ENCODE measurements at places on chromosomes 16 and 17.

DNA sequence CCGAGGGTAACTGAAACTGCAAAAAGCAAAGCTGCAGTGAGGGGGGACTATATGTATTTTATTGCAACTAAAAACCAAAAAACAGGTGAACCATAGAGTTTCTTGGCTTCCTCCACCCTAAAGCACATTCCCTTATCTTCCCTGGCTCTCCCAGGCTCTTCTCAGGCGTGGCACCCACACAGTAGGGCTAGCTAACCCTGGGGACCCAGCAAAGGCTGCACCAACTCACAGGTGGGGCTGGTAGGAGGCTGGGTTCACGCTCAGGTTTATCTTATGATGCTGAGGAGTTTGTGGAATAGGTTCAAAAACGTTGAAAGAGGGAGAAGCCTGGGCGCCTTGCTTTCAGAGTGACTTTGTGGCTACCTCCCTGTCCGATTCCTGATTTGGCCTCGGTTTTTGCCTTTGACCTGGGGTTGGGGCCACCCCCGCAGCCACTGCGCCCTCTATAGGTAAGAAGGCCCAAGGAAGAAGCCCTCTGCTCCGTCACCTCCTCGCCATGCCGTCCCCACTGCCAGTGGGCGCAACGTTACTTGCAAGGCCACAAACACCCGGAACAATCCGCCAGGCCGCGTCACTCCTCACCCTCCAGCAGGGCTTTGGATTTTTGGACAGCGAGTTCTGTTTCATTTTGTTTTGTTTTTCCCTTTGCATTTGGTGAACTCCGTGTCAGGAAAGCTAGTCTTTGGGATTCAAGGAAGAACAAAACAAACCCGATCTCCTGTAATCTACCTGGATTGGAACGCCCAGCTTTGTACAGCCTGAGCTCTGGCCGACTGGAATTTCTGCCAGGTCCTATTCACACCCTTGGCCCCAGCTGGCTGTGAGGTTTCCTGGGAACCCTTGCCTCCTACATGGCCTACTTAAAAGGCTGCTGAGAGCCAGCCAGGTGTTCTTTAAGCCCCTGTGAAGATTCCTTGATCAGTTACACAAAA is 60.8 kb downstream of the TBC1D16 start:
- DNase-seq, result peak; percentile 29

DNA sequence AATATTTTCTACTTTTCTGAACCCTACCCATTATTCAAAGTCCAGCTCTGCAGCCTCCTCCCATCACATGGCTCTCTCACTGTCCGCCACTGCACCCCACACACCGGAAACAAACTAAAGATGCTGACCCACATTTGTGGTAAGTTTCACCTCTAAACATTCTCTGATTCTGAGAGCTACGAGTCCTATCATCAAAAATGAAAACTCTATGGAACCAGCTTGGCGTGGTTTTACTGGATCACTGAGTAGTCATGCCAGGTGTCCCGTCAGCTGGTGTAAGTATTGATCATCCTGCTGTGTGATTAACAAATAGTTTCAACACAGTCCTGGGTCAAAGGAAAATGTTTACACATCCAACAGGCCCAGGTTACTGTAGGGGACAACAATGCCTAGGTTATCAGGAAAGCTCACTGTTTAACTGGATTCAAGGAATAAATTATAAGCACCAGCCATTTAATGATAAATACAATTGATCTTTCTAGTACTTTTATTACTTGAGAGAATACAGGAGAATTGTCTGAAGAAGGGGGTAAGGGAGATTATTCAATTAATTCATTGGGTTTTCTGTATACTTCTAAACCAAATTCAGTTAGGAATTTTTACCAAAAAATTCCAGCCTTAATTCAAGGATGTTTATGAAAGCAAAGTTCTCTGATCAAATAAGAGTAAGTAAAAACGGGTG is 33.9 kb downstream of the CYTH1 start:
- no peak for DNase-seq

DNA sequence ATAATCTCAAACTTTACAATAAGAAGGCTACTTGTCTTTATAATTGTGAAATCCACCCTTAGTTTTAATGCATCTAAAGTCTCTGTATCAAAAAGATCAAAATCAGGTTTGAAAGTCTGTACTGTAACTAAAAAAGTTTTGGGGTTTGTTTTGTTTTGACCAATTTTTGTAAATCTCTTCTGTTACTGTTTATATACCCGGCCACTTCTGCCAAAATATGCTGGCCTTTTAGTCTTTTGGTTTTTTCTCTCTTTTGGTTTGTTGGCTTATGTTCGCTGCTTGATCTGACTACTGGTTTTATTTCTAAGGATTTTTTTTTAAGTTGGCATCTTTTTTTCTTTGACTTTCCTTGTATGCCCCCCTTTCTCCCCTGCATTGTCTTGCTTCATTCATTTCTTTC is 655.2 kb downstream of the MAF start:
- DNase-seq, result no peak

DNA sequence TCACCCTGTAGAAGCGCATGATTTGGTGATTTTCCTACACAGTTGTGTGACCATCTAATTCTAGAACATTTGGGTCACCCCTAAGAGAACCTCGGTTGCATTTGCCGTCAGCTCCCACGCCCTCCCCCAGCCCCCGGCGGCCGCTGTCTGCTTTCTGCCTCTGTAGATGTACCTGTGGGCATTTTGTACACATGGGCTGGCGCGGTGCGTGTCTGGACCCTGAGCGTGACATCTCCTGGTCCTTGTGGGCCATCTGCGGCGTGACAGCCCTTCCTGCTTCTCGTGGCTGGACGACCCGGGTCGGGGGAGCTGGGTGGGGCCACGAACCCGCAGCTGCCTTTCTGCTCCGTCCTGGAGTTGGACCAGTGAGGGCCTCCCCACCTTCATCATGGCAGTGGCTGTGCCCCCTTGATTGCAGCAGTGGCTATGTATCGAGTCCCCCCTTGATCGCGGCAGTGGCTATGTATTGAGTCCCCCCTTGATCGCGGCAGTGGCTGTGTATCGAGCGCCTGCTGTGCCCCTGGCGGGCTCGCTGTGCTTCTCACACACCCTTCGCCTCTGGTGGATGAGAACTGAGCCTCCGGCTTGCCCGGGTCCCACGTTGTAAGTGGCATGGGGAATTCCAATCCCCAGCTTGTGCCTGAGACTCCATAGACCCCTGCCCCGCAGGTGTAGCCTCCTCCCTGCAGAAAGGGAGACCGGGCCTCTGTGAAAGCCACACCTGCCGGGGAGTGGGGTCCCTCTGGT is 24.1 kb downstream of the GSE1 start:
- DNase-seq, result no peak

DNA sequence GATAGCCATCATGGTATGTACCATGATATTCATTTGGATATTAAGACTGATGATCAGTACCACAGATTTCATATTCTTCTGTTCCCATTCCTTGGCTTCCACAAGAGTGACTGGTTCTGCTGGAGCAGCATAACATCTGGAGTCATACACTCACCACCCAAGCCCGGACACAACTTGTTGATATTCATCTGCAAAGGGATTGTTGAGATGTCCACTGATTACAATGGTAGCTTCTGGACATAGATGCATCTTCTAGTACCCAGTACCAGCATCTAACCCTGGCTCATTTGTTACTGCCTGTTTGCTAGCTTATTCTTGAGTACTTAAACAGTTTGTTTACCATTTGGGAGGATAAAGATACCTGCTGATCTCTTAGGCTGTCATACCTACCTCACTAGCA is 235.7 kb upstream of the AXIN2 start:
- no peak for DNase-seq

- DNase-seq, result no peak
Observed at GRCh38 chr16:50627419-50627818, 53.7 kb downstream of the SNX20 start.

GRCh38 chr16:67915831-67916723 is 15.6 kb downstream of the CTRL start:
- no peak for DNase-seq

DNA sequence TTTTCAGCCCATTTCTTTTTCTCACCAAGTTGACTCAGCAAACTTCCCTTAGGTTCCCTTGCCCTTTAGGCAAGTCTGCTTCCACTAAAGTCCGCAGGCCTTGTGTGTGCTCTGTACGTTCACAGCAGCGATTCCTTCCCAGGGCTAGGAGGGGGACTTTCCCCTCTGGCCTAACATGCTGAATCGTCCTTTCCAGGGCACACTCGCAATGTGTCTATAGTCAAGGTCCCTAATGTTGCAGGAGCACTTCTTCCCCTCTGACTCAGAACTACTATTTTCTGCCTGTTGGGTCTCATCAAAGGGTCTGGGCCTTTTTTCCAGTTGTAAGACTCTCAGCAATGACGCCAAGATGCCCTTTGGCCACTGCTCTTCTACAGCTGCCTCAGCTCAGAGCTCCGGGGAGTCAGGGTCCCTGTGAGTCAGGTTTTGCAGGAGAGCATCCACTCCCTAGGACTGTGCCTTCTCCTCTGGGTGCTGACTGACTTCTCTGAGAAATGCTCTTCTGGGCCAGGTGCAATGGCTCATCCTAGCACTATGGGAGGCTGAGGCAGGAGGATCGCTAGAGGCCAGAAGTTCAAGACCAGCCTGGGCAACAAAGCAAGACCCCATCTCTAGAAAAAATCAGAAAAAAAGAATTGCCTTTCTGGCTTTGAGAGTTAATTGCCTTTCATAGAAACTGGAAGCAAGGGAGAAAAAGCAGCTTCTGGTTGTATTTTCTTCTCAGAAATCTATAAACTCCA is 64.4 kb upstream of the TBX2 start:
- DNase-seq, result no peak
